ENCODE measurements at places on chromosomes 1 and 21. TPM values are rescaled to one million over a fixed set of nuclear protein-coding genes. Genes with fewer than 3 reads are reported as not detected.

DNA sequence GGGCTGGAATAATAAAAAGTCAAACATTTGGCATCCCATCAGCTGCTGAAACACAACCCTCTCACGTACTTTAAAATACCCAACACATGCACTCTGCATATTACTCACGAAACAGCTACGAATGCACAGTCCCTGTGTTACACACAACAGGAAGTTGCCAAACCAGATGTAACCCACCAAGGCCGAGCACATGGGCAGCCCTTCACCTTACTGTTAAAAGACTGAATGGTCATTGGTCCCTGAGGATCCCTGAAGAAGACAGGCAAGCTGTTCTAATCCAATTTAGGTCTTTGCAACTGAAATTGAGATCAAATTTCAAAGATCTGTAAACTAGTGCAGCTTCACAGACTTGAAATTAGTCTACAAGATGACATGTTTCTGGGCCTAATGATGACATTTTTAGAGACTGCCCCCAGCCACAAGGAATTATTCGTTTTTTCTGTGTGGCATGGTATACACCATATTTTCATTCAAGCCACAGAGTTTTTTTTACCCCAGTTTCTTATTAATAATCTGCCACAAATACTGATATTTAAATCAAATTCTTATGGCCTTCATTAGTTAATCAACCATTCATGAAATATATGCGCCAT is 25.6 kb upstream of the IER5 start:
- H3K27ac ChIP-seq: peak overlapping the region; percentile 48
- H3K4me1 ChIP-seq: no peaks in the 10 kb centered on the region
- no peak for DNase-seq
- no peaks in the 10 kb centered on the region for H3K27me3 ChIP-seq
- H3K4me3 ChIP-seq: no peak overlapping the region

GRCh38 chr1:65265651-65266351 is 43.5 kb upstream of the DNAJC6 start:
- DNase-seq: peak; percentile 80
- peak overlapping the region; percentile 66 for H3K4me3 ChIP-seq
- peaks cover 8% of the 10 kb centered on the region for H3K27me3 ChIP-seq
- no peaks in the 10 kb centered on the region for H3K36me3 ChIP-seq
- peak overlapping the region; percentile 62 for H3K27ac ChIP-seq
- peaks cover 23% of the 10 kb centered on the region for H3K4me1 ChIP-seq

DNA sequence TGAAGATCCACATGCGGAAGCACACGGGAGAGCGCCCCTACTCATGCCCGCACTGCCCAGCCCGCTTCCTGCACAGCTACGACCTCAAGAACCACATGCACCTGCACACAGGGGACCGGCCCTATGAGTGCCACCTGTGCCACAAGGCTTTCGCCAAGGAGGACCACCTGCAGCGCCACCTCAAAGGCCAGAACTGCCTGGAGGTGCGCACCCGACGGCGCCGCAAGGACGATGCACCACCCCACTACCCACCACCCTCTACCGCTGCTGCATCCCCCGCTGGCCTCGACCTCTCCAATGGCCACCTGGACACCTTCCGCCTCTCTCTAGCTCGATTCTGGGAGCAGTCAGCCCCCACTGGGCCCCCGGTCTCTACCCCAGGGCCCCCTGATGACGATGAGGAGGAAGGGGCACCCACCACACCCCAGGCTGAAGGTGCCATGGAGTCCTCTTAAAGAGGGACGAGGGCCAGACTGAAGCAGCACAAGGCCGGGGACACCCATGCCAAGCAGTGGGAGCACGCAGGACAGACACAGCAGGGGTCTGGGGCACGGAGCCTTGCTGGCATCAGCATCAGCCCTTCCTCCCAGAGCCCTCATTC is 13.7 kb downstream of the ZBTB7B start:
- no peak for DNase-seq
- H3K4me3 ChIP-seq: no peak overlapping the region
- peaks cover 72% of the 10 kb centered on the region for H3K4me1 ChIP-seq

DNA sequence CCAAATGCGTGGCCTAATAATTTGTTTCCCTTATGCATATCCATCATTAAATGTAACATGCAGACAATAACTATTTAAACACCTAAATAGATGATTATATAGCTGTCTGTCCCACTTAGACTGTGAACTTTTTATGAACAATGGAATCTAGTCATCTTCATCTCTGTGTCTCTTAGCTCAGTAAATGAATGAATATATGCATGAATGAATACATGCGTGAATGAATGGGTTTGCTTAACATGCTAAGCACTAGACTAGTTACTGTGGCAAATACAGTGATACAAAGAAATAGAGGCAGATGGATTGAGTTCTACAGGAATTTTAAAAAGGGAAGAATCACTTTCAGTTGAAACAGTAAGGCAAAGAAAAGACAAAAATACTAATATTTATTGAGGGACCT is 232.0 kb downstream of the FGGY start:
- no peak overlapping the region for H3K27ac ChIP-seq
- no peak for DNase-seq
- no peak overlapping the region for H3K4me3 ChIP-seq
- H3K36me3 ChIP-seq: no peaks in the 10 kb centered on the region
- H3K4me1 ChIP-seq: no peaks in the 10 kb centered on the region
- no peaks in the 10 kb centered on the region for H3K27me3 ChIP-seq

DNA sequence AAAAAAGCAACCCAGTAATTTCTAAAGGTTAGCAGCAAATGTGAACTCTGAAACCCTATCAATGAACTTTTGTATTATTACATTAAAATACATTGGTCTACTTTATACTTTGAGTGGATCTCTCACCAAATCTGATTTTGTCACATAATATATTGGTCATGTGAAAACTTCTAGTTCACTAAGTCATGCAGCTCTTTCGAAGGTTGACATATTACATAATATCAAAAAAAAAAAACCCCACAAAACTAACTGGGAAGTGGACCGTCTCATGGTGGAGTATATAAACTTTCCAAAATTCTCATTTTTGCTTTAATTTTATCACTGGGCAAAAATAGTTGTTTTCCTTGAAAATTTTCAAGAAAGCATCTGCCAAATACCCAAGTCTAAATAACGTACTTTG is 50.4 kb downstream of the GATAD2B start:
- no peaks in the 10 kb centered on the region for H3K36me3 ChIP-seq
- no peaks in the 10 kb centered on the region for H3K27me3 ChIP-seq
- DNase-seq: no peak
- H3K27ac ChIP-seq: no peak overlapping the region
- peaks cover 34% of the 10 kb centered on the region for H3K4me1 ChIP-seq

DNA sequence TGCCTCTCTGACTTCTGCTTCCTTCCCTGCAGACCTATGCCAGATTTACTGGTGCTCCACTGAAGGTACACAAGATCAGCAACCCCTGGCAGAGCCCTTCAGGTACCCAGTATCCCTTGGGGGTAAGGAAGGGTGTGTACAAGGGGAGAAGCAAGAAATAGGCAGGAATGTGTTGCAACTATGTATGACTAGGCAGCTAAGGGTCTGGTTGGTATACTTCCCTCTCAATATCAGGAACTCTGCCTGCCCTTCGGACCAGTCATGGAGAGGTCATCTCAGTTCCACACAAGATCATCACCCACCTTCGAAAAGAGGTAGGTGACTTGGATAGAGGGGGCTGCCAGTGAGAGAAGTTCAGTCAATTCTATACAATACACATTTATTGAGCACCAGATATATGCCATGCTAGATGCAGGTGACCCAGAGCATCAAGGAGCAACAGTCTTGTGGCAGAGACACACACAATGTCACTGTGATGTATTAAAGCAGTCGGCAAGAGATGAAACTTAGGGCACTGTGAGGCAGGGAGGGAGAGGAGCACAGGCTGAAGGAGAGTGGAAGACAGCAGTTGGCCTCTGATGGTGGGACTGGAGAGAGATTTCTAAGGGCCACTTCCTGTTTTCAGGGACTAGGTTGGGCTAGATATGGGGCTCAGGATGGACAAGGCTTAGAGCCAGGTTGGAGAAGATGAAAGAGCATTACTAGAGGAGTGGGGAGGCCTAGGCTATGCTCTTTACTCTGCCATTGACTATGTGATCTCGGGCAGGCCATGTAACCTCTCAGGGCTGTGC is 2.0 kb downstream of the MTX1 start:
- peaks cover 34% of the 10 kb centered on the region for H3K36me3 ChIP-seq
- no peaks in the 10 kb centered on the region for H3K27me3 ChIP-seq
- DNase-seq: no peak
- H3K27ac ChIP-seq: no peak overlapping the region

- no peaks in the 10 kb centered on the region for H3K4me1 ChIP-seq
- no peaks in the 10 kb centered on the region for H3K36me3 ChIP-seq
- peak; percentile 55 for DNase-seq
- H3K4me3 ChIP-seq: no peak overlapping the region
- H3K27me3 ChIP-seq: no peaks in the 10 kb centered on the region
- H3K27ac ChIP-seq: no peak overlapping the region
Observed at GRCh38 chr1:79259390-79260336, 253.1 kb upstream of the ADGRL4 start.

- no peaks in the 10 kb centered on the region for H3K36me3 ChIP-seq
- peaks cover 65% of the 10 kb centered on the region for H3K4me1 ChIP-seq
- no peak overlapping the region for H3K4me3 ChIP-seq
- H3K27me3 ChIP-seq: no peaks in the 10 kb centered on the region
- peak overlapping the region; percentile 85 for H3K27ac ChIP-seq
Observed at GRCh38 chr1:25568834-25569596, 25.6 kb downstream of the LDLRAP1 start.

- peaks cover 82% of the 10 kb centered on the region for H3K4me1 ChIP-seq
- H3K27me3 ChIP-seq: no peaks in the 10 kb centered on the region
Observed at GRCh38 chr1:162191396-162192305, 122.2 kb downstream of the NOS1AP start.

The S100A9 gene
- 298 TPM for total RNA-seq

The DCDC2B gene
- not detected for total RNA-seq

The SCP2 gene
- 86.4 TPM for total RNA-seq

The OLFML2B gene
- 56.0 TPM for total RNA-seq

All from stomach (tissue), 19 donors.